Muscle of leg (tissue), 16 donors: ENCODE measurements at places on chromosomes 5 and 9. TPM values are rescaled to one million over a fixed set of nuclear protein-coding genes. Genes with fewer than 3 reads are reported as not detected.
A peak's percentile ranks its signal among the peaks of the same experiment; 100 is the strongest.

KLF9 gene
- 1.4 TPM for polyA plus RNA-seq

ADGRD2 gene
- polyA plus RNA-seq = 0.25 TPM

DBH gene
- polyA plus RNA-seq = 0.82 TPM

TSSK1B gene
- 0.12 TPM for polyA plus RNA-seq

PCDHA5 gene
- polyA plus RNA-seq = 0.05 TPM

SLC6A3 gene
- polyA plus RNA-seq = not detected

DNA sequence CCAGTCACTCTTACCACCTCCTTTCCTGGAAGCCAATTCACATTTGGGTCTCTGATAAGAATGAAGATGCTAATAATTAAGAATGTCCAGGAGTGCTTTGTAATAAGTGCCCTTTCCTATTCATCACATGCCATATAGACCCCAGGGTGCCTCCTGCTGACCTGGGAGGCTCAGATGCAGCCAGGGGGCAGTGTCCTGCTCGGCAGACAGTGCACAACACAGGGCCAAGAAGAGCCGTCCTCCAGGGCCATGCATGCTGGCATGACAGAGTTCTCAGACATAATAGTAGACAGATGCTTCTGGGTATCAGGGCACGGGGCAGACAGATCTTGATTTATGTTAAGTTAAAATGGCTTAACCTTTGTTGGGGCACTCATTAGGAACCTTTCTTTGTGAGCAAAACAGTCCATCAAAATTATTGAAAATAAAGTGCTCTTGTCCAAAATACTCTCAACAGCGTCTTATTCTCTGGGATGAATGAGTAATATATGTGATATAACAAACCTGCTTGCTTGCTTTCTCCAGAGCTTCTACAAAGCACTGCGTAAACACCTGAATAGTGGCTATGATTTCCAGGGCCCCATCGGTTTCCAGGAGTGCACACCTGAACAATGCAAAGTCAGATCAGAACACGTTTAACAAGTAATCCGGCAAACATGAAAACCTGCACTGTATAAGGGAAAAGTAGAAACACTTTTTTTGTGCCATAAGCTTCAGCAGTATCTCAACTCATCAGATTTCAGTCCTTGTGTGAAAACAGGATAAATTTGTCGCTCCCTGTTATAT, 192.7 kb downstream of the FANCC start:
- no peak overlapping the region for H3K4me3 ChIP-seq
- H3K36me3 ChIP-seq = peaks cover 4% of the 10 kb centered on the region
- no peak for DNase-seq
- peaks cover 6% of the 10 kb centered on the region for H3K4me1 ChIP-seq
- H3K27ac ChIP-seq = no peak overlapping the region
- H3K27me3 ChIP-seq = no peaks in the 10 kb centered on the region

DNA sequence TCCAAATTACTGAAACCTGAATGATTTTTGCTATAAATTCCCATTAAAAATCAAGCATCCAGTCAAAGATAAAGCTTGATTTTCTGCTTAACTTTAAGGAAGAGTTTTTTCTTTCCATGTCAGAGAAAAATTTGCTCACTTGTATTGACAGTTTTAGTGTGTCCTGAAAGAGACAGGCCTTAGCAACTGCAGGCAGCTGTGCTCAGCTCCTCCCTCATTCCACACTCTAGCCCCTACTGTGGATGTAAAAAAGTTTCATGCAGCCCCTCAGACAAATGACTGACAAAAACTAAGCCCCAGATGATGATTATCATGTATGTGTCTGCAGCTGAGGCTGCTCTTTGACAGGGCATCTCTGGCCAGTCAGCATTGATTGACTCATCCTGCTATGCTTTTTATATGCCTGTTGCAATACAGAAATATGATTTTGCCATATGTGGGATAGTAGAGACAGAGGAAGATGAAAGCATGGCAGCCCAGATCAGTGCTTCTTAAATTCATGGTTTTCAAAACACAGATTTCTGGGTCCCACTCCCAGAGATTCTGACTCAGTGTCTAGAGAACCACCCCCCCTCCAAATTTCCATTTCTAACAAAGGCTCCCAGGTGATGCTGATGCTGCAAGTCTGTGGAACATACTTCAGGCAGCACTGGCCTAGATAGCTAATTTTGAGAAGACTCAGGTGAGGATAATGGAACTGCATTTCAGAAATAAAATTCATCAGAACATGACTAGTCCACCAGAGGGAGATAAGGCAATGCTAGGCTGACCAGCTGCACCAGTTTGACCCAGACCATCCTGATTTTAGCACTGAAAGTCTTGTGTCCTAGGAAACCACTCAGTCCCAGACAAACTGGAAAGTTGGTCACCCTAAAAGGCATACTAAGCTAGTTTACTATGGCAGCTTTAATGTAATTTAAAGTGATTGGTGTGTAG, 298.7 kb upstream of the KCNN2 start:
- DNase-seq = peak; percentile 10
- H3K4me3 ChIP-seq = no peak overlapping the region
- H3K4me1 ChIP-seq = peaks cover 6% of the 10 kb centered on the region
- H3K27ac ChIP-seq = no peak overlapping the region

DNA sequence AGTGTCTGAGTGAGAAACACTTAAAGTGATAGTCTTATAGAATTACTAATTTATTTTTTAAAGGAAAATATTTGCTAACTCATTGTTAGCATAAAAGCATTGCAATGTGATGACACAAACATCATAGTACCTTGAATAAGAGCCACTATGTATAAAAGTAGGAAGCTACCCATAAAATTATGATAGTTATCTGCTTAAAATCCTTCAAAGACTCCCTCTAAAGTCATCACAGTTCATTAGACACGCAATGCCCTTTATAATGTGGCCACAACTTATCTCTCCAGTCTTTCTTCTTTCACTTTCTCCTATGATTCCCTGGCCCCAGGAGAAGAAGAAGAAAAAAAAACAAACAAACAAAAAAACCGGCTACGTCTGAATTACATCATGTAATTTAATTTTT, 1144.0 kb upstream of the NUDT12 start:
- no peaks in the 10 kb centered on the region for H3K27me3 ChIP-seq
- H3K4me1 ChIP-seq = no peaks in the 10 kb centered on the region
- no peak overlapping the region for H3K4me3 ChIP-seq
- H3K27ac ChIP-seq = no peak overlapping the region

DNA sequence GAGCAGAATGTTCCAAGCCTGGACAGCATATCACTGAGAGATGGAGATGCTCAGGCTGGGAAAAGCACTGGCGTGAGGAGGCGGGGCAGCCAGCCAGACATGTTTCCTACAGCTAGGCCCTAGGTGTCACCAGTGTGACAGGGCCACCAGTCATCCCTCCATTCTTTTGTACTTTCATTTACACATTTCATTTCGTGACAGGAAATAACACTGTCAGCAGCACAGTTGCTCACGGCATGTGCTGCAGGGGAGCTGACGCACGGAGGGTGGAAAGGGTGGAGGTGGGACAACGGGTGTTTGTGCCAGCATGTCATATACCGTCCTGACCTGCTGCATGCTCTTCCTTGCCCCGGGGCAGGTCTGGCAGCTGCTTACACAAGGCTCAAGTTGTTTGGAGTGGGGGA, 14.8 kb upstream of the CEMIP2 start:
- H3K4me1 ChIP-seq = no peaks in the 10 kb centered on the region
- no peaks in the 10 kb centered on the region for H3K27me3 ChIP-seq
- no peak for DNase-seq
- no peak overlapping the region for H3K4me3 ChIP-seq
- H3K27ac ChIP-seq = no peak overlapping the region
- H3K36me3 ChIP-seq = no peaks in the 10 kb centered on the region
